ENCODE measurements at places on chromosomes 2 and 18. TPM values are rescaled to one million over a fixed set of nuclear protein-coding genes. Genes with fewer than 3 reads are reported as not detected.

CDKL4 gene
- total RNA-seq, result 1.8 TPM

REL gene
- total RNA-seq, result 12.3 TPM

ANKRD29 gene
- total RNA-seq, result 17.4 TPM

C2orf42 gene
- 16.3 TPM for total RNA-seq

COL4A4 gene
- 1.7 TPM for total RNA-seq

GRCh38 chr2:28915939-28916338, 21.5 kb downstream of the WDR43 start:
- no peak for DNase-seq
- H3K27ac ChIP-seq, result no peak overlapping the region
- H3K4me1 ChIP-seq, result no peaks in the 10 kb centered on the region
- no peaks in the 10 kb centered on the region for H3K36me3 ChIP-seq
- H3K27me3 ChIP-seq, result no peaks in the 10 kb centered on the region
- no peak overlapping the region for H3K4me3 ChIP-seq

GRCh38 chr2:18178736-18179349, 300.4 kb downstream of the KCNS3 start:
- DNase-seq, result peak; percentile 67
- no peaks in the 10 kb centered on the region for H3K36me3 ChIP-seq
- H3K4me3 ChIP-seq, result no peak overlapping the region
- no peaks in the 10 kb centered on the region for H3K4me1 ChIP-seq

DNA sequence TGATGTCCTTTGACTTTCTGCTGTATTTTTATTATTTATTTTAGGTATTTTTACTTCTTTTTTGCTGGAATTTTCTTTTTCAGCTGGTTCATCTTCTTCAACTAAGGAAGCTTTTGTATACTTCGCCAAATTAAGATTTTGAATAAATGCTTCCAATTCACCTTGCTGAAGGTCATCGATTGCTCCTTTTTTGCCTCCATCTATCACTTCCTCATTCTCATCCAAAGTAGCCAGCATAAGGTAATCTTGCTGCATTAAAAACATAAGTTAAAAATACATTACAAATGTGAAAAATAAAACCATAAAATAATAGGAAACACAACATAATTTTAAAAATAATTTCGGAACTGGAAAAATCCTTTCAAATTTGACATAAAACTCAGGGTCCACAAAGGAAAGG, 2.6 kb downstream of the CEBPZ start:
- H3K4me3 ChIP-seq, result no peak overlapping the region
- no peaks in the 10 kb centered on the region for H3K36me3 ChIP-seq
- no peak overlapping the region for H3K27ac ChIP-seq
- peaks cover 20% of the 10 kb centered on the region for H3K4me1 ChIP-seq

DNA sequence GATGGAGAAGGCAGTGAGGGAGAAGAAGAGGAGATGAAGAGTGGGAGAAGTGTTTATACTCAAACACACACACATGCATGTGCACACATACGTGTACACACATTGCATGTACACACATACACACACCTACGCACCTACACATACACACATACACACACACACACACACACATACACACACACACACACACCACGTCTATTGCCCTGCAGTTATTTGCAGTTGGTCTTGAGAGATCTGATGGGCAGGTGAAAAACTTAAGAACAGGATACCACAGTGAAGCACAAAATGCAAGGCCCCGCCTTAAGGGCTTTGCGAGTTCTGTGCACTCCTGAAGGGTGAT, 190.2 kb downstream of the MYCN start:
- H3K4me1 ChIP-seq, result no peaks in the 10 kb centered on the region
- no peak overlapping the region for H3K4me3 ChIP-seq
- no peaks in the 10 kb centered on the region for H3K27me3 ChIP-seq
- H3K36me3 ChIP-seq, result no peaks in the 10 kb centered on the region
- DNase-seq, result no peak

DNA sequence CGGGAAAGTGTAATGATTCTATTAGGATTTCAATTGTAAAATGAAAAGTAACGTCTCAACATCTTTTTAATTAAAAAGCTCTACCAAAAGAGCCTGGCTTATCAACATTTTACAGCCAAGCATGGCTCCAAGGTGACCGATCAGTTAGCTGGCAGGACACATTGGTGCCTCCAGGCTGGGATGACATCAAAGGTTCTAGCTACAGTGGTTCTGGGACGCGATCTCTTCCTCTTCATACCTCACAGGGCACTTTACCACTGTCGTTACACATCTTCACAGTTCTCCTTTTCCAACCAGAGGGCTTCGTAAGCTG, 693 bp downstream of the ORC2 start:
- peaks cover 23% of the 10 kb centered on the region for H3K4me1 ChIP-seq
- no peaks in the 10 kb centered on the region for H3K27me3 ChIP-seq

DNA sequence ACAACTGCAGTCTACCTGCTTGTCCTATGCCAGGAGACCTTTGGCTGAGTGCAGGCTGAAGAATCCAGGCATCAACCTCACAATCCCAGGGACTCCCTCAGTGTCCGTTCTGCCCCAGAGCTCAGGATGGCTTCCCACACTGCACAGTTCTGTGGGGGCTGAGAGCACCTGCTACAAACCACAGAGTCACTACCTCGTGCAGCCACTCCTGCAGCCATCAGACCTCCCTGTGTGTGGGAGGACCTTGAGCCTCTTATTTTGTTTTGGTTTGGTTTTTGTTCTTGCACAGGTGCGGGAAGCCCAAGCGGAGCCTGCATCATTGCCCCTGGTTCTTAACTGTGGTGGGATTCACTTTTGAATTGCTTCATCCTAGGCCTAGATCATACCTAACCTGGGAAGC, 31.0 kb downstream of the NAT8 start:
- H3K27me3 ChIP-seq, result no peaks in the 10 kb centered on the region
- no peak overlapping the region for H3K4me3 ChIP-seq

GRCh38 chr2:218780046-218780445, 1.9 kb upstream of the CYP27A1 start:
- H3K4me3 ChIP-seq, result no peak overlapping the region
- H3K27ac ChIP-seq, result no peak overlapping the region
- no peak for DNase-seq
- H3K4me1 ChIP-seq, result peaks cover 26% of the 10 kb centered on the region
- no peaks in the 10 kb centered on the region for H3K36me3 ChIP-seq

GRCh38 chr2:182415771-182416170, 11.1 kb downstream of the PDE1A start:
- H3K36me3 ChIP-seq, result no peaks in the 10 kb centered on the region
- no peak overlapping the region for H3K4me3 ChIP-seq
- no peak overlapping the region for H3K27ac ChIP-seq

GRCh38 chr2:206001912-206002311, 84.1 kb downstream of the INO80D start:
- H3K27ac ChIP-seq, result no peak overlapping the region
- no peak for DNase-seq
- H3K4me3 ChIP-seq, result no peak overlapping the region
- H3K4me1 ChIP-seq, result no peaks in the 10 kb centered on the region
- H3K36me3 ChIP-seq, result no peaks in the 10 kb centered on the region

GRCh38 chr2:46615555-46615954, 136.2 kb downstream of the TMEM247 start:
- peaks cover 10% of the 10 kb centered on the region for H3K4me1 ChIP-seq
- H3K4me3 ChIP-seq, result peak overlapping the region; percentile 83
- no peaks in the 10 kb centered on the region for H3K27me3 ChIP-seq
- H3K27ac ChIP-seq, result peak overlapping the region; percentile 95

GRCh38 chr2:216110620-216111019, 1.5 kb downstream of the XRCC5 start:
- no peaks in the 10 kb centered on the region for H3K36me3 ChIP-seq
- peaks cover 28% of the 10 kb centered on the region for H3K4me1 ChIP-seq
- DNase-seq, result no peak

Data from hepatocyte (in vitro differentiated cells).